Lung (tissue), 17 donors: ENCODE measurements at places on chromosomes 1 and 21. TPM values are rescaled to one million over a fixed set of nuclear protein-coding genes. Genes with fewer than 3 reads are reported as not detected.
A peak's percentile ranks its signal among the peaks of the same experiment; 100 is the strongest.

The TAS1R1 gene
- polyA plus RNA-seq, result 0.02 TPM

GRCh38 chr21:33854604-33855003, 61.0 kb downstream of the ATP5PO start:
- no peak for DNase-seq

DNA sequence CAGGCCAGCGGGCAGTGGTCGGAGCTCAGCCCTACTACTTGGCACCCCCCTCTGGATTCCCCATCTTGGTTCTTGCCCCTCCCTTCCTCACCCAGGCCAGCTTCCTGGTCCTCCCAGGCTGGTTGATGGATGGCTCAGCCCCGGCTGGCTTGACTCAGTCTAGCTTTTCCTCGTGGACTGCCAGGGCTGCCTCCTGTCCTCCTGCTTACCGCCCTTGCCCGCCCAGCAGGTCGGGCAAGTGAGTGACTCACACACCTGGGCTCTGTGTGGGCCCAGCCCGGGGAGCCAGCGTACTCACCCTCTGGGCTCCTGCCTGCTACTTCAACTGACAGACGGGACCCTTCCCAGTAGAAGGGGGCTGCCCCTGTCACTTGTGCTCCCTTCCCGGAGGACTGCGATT, 19.5 kb upstream of the ARHGEF10L start:
- DNase-seq, result no peak

DNA sequence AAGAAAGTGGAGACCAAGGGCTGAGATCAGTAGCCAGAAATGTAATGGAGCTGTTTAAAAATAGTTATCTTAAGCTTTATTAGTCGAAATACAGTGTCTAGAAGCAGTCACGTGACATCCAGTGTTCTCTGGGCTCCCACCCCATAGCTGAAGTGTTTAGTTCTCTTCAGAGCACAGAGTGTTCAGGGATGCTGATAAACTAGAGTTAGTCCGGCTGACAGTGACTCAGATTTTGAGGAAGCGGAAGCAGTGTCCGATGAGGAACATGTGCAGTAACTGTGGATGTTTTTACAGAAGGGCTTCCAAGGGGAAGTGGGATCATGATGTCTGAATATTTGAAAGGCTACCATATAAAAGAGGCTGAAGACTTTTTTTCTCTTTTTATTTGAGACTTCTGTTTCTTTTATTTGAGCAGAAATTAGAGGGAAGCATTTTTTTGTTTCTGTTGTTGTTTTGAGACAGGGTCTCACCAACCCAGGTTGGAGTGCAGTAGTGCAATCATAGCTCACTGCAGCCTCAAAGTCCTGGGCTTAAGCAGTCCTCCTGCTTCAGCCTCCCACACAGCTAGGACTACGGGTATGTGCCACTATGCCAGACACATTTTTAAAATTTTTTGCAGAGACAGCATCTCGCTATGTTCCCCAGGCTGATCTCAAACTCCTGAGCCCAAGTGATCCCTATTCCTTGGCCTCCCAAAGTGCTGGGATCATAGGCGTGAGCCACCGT, 124.2 kb downstream of the GALNT2 start:
- no peak for DNase-seq

DNA sequence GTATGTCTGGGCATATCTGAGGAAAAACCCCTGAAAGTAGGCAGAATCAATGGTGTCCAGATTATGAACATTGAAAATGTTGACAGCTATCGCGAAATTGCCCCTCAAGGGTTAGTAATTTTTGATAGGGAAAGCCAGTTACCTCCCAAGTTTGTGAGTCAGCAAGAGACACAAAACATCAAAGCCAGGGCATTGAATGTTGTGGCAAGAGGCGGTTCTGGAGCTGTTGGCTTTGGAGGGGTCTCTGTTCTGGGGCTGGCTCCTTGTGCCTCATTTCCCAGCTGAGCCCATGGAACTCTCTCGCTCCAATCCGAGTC, 10.6 kb upstream of the S100A11 start:
- DNase-seq, result no peak

DNA sequence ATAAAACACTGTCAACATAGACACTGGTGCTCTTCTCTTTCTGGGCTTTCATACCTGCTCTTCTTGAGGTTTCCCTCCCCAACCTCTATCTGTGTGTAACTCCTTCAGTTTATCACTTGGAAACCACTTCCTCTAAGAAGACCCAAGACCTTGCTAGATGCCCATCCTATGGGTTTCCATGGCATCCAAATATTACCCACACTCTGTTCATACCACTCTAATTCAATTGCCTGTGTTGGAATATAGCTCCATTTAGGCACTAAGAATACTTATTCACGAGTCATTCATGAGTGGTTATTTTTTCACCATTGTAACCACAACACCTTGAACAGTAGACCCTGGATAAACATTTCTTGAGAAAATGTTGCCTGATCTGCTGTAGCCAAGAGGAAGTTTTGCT, 231.1 kb upstream of the SGIP1 start:
- no peak for DNase-seq

GRCh38 chr1:156767879-156768604, 707 bp downstream of the PRCC start:
- peak; percentile 33 for DNase-seq

The RIPK4 gene
- polyA plus RNA-seq, result 5.0 TPM

DNA sequence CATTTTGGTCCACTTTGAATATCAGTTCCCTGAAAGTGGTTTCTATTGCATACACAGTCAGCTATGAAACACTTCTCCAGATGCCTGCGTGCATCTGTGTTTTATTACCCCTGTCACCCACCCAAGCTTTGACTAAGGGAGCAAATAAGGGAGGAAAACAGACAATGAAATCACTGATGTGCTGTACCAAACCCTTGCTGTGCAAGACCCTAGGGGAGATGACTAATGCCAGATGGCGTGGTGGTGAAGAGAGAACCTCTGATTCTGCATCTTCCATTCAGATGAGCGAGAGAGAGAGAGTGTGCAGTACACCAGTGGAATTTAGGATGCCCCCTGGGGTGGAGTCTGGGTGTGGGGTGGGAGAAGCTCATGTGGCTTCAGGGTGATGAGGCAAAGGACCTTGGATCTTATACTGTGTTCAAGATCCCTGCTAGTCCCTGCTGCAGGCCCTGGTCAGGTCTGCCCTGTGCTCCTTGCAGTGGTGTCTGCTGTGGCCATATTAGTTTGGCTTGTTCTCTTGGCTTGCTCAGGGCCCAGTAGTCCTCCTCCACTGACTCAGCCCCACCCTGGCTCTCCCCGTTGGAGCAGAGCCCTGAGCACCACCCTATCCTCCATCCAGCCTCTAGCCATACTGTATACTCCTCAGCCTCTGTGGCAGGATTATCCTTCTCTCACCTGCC, 18.5 kb downstream of the CLCA1 start:
- DNase-seq, result no peak

The RGS16 gene
- polyA plus RNA-seq, result 26.6 TPM

DNA sequence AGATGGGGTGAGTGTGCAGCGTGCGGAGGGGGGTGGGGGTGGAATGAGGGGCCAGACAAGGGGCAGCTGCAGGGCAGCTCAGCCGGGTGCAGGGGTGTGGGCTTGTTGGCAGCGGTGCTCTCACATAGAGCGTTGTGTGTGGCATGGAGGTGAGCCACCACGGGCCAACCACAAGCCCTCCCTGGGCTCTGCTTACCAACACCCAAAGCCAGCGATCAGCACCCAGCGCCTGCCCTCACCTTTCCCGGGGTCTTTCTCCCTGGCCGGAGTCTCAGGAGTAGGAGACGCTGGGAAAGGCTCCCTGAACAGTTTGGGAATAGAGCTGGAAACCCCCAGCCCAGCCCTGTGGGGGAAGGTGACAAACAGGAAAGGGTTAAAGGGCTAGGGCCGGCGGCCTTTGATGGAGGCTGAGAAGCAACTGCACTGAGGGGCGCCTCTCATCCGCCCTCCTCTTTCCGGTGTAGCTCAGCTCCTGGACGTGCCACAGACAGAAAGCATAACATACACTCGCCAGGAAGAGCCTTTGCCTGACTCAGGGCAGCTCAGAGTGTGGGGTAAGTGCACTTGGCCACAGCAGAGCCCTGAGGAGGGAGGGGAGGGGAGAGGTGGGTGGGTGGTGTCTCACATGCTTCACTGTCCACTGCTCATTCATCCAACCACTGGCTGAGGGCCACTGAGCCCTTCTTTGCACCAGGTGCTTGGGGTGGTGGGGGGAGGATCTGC, 577 bp downstream of the IKBKE start:
- peak; percentile 69 for DNase-seq

The RNU1-3 gene
- polyA plus RNA-seq, result not detected

- DNase-seq, result no peak
These were observed 20.6 kb upstream of the MAGI3 start for GRCh38 chr1:113369699-113370098.

DNA sequence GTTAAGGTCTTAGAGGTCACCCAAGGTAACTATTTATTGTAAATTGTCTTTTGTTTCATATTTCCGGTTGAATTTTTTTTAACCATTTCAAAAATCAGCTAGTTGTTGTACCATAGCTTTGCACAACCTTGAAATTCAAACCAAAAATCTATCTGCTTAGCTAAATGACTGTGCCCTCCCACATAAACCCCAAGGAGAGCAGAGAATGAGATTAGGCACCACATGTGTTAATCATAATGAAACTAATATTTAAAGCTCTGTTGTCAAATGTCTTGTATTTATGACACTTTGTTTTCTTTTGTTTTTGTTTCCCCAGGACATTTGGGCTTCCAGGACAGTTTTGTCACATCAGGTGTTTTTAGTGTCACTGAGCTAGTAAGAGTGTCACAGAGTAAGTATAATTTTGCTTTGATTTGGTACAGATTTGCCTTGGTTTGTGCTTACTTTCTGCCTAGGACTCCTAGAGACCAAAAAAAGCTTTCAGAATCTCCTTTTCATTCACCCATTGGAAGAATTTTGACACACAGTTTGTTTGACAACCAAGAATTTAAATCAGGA, 249.9 kb downstream of the NFIA start:
- DNase-seq, result no peak

GRCh38 chr1:87592156-87592555, 263.5 kb downstream of the LMO4 start:
- no peak for DNase-seq

- no peak for DNase-seq
These were observed 266.2 kb upstream of the PLXNA2 start for GRCh38 chr1:208510192-208510952.

DNA sequence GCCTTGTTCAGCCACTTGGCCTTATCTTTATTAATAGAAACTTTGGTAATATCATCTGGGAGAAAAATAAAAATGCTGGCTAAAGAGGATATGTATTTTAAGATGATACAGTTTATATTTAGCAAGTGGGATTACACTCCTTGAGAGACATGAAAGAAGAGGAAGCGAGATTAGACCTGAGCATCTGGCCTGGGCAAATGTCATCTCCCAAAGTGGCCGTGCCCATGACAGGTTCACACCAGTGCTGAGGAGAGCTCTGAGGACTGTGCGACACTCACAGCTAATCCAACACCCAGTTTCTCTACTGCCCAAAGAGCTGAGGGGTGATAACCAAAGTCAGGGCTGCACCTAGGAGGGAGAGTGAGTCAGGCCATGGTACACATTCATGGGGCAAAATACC, 121.7 kb upstream of the DUSP10 start:
- no peak for DNase-seq

The ADORA1 gene
- 0.77 TPM for polyA plus RNA-seq

DNA sequence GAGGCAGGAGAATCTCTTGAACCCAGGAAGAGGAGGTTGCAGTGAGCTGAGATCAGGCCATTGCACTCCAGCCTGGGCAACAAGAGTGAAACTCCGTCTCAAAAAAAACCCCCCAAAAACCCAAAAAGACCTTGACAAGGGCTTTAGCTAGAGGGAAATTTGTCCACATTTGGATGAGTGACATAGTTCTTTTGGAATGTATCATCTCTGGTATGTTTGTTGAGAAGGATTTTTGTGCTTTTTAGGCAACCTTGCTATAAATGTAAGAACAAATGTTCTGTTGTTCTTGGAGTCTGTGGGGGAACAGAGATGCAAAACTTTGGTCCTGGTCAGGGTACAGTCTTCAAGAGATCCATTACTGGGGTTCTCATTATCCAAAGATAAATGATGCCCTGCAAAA, 28.9 kb downstream of the INAVA start:
- no peak for DNase-seq

The BATF3 gene
- 8.3 TPM for polyA plus RNA-seq

- no peak for DNase-seq
These were observed 23.6 kb downstream of the SLAMF1 start for GRCh38 chr1:160623227-160623633.

DNA sequence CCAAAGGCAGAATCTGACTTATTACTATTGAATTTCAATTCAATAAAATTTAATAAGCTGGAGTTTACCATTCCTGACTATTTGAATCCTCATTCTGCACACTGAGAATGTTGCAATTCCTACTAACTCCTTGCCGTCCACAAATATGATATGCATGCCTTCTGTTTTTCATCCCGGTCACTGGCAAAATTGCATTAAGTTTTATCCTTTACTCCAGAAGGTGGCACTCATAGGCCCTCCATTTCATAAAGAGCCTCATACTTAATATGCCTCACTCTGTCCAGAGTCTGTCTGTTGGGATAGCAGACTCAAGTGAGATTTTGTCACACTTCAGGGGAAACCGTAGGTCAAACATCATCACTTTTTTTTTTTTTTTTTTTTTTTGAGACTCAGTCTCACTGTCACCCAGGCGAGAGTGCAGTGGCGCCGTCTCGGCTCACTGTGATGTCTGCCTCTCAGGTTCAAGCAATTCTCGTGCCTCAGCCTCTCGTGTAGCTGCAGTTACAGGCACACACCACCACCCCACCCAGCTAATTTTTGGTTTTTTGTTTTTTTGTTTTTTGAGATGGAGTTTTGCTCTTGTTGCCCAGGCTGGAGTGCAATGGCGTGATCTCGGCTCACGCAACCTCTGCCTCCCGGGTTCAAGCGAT, 27.3 kb downstream of the F11R start:
- DNase-seq, result peak; percentile 47

The RHOU gene
- 12.9 TPM for polyA plus RNA-seq

The MYBPHL gene
- polyA plus RNA-seq, result 3.3 TPM

- peak; percentile 96 for DNase-seq
These were observed 55.8 kb downstream of the ROR1 start for GRCh38 chr1:63829349-63830327.

The FCRLA gene
- 0.14 TPM for polyA plus RNA-seq

GRCh38 chr1:112256411-112256810, 139.6 kb upstream of the CTTNBP2NL start:
- no peak for DNase-seq

DNA sequence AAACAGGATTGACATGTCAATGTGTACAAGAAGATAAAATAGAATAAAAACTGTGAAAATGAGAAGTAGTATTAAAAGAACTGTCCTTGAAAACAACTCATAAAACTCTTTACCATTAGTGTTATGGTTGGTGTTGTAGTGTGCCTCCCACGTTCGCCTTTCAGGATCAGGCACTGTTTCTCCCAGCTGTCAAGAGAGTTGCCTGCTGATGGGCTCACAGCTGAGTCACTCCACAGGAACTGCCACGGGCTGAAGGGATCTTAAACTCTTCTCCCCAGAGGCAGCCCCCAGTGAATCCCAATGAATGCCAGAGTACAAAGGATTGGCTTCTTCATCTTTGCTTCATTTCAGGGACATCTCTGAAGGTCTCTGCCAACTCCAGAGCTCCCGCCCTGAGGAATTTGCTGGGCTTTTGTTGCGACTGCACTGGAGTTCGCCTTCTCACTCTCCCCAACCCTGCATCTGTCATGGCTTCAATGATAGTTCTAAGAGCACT, 119.6 kb downstream of the ADGRL2 start:
- DNase-seq, result peak; percentile 60

- DNase-seq, result no peak
These were observed 15.5 kb upstream of the MAP3K7CL start for GRCh38 chr21:29114765-29115500.

- peak; percentile 8 for DNase-seq
These were observed 51.8 kb downstream of the SLC44A5 start for GRCh38 chr1:75559136-75559535.
